ENCODE measurements at places on chromosomes 4 and X. TPM values are rescaled to one million over a fixed set of nuclear protein-coding genes. Genes with fewer than 3 reads are reported as not detected.

- H3K36me3 ChIP-seq, result no peaks in the 10 kb centered on the region
- no peak overlapping the region for H3K27ac ChIP-seq
- H3K4me3 ChIP-seq, result no peak overlapping the region
- H3K27me3 ChIP-seq, result peaks cover 48% of the 10 kb centered on the region
Observed at GRCh38 chr4:169266661-169267060, 4.1 kb downstream of the SH3RF1 start.

DNA sequence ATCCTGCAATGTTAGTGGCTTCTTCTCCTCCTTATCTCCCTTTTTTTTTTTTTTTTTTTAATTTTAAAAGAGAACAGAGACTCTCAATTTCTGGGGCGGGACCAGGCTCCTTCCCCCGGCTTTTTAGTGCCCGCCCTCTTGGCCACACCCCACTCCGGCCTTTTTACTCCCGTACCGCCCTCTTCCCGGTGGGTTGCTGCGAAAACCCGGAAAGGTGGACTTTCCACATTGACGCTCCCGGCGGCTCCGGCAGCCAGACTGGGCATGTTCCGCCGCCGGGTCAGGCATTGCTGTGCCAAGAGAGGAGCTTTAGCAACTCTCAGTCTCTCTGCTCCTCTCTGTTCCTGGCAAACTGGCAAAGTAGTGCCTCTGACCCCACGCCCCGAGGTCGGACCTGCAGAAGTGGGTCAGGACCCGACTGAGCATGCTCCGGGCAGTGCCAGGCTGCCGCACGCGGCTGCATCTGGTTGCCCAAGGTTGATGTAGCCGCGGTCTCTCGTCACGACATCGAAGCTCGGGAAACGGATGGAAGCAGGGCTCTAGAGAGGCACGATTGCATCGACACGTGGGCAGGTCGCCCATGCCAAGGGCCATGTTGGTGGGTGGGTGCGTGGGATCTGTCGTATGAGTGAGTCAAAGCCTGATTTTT lies 1.1 kb upstream of the MFAP3L start:
- H3K36me3 ChIP-seq, result peaks cover 4% of the 10 kb centered on the region
- peaks cover 16% of the 10 kb centered on the region for H3K4me1 ChIP-seq
- DNase-seq, result peak; percentile 88
- peaks cover 51% of the 10 kb centered on the region for H3K27me3 ChIP-seq
- peak overlapping the region; percentile 78 for H3K4me3 ChIP-seq

- H3K27ac ChIP-seq, result no peak overlapping the region
- H3K36me3 ChIP-seq, result no peaks in the 10 kb centered on the region
- peaks cover 44% of the 10 kb centered on the region for H3K27me3 ChIP-seq
Observed at GRCh38 chrX:370963-371745, 15.6 kb downstream of the PPP2R3B start.

DNA sequence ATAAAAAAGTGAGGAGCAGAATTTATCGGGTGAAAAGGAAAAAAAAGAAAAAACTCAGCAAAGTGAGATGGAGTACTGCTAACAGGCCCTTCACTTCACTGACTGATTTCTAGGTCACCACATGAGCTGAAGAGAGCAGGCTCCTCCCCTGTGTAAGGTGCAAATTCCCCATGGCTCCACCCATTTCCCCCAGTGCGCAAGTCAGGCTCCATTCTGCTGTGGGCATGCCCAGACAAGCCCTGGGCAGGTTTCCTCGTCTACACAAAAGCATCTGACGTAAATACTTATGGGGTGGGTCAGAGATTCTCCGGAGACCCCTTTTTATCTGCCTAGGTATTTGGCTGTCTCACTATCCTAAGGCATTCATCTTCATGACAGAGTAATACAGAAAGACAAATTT lies 157.9 kb downstream of the MAGEB5 start:
- no peaks in the 10 kb centered on the region for H3K4me1 ChIP-seq
- no peak overlapping the region for H3K27ac ChIP-seq
- no peak overlapping the region for H3K4me3 ChIP-seq
- no peak for DNase-seq

GRCh38 chr4:98113012-98113411 lies 30.3 kb downstream of the STPG2 start:
- no peaks in the 10 kb centered on the region for H3K4me1 ChIP-seq
- no peak overlapping the region for H3K27ac ChIP-seq
- peaks cover 4% of the 10 kb centered on the region for H3K27me3 ChIP-seq
- no peaks in the 10 kb centered on the region for H3K36me3 ChIP-seq
- no peak overlapping the region for H3K4me3 ChIP-seq

GRCh38 chr4:89823416-89823815 lies 13.5 kb downstream of the SNCA start:
- peaks cover 4% of the 10 kb centered on the region for H3K36me3 ChIP-seq
- peaks cover 3% of the 10 kb centered on the region for H3K4me1 ChIP-seq
- H3K27ac ChIP-seq, result no peak overlapping the region
- no peak overlapping the region for H3K4me3 ChIP-seq
- H3K27me3 ChIP-seq, result no peaks in the 10 kb centered on the region

- H3K27ac ChIP-seq, result no peak overlapping the region
- DNase-seq, result no peak
- no peak overlapping the region for H3K4me3 ChIP-seq
- no peaks in the 10 kb centered on the region for H3K4me1 ChIP-seq
- H3K36me3 ChIP-seq, result no peaks in the 10 kb centered on the region
Observed at GRCh38 chr4:73450398-73451004, 14.5 kb downstream of the AFP start.

- no peaks in the 10 kb centered on the region for H3K4me1 ChIP-seq
- no peak overlapping the region for H3K27ac ChIP-seq
- DNase-seq, result peak; percentile 45
- no peaks in the 10 kb centered on the region for H3K36me3 ChIP-seq
- no peak overlapping the region for H3K4me3 ChIP-seq
Observed at GRCh38 chr4:111283066-111283677, 660.3 kb upstream of the PITX2 start.

DNA sequence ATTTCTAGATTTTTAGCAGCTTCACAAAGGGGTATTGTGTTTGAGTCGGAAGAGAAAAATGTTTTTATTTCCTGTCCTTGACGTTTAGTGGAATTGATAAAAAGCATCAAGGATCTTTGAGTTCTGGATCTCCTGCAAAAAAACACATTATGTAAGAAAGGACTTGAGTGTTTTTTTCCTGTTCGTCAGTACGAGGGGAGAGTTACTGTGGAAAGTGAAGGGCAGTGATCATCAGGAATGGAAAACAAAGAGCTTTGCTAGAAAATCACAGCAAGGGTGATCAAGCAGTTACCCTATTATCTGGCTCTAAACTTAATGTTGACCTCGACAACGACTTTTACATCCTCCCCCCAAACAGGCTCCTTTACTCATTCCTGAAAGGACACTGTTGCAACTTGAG lies 7.3 kb downstream of the LIMCH1 start:
- H3K27ac ChIP-seq, result no peak overlapping the region
- H3K27me3 ChIP-seq, result no peaks in the 10 kb centered on the region
- no peaks in the 10 kb centered on the region for H3K36me3 ChIP-seq
- no peak overlapping the region for H3K4me3 ChIP-seq
- no peak for DNase-seq
- no peaks in the 10 kb centered on the region for H3K4me1 ChIP-seq

- no peak overlapping the region for H3K27ac ChIP-seq
- peaks cover 8% of the 10 kb centered on the region for H3K27me3 ChIP-seq
- no peaks in the 10 kb centered on the region for H3K36me3 ChIP-seq
- DNase-seq, result no peak
- no peaks in the 10 kb centered on the region for H3K4me1 ChIP-seq
Observed at GRCh38 chr4:42816189-42816879, 76.2 kb upstream of the GRXCR1 start.

DNA sequence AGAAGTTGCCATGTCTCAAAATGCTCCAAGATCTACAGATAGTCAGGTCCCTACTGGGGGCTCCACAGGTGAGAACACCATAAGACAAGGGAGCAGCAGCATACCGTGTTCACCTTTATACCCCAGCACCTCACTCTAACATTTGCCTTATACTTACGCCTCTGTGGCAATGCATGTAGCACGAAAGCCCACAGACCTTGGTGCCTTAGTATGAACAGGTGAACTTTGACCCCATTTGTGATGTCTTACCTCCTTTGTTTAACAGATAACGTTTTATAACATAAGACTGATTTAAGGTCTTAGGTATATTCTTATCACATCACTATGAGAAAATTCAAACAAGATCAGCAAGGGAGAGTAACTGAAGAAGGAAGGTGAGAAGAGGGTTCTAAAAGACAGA lies 128.8 kb downstream of the ARX start:
- no peak for DNase-seq
- no peak overlapping the region for H3K27ac ChIP-seq
- H3K4me1 ChIP-seq, result peaks cover 5% of the 10 kb centered on the region
- H3K36me3 ChIP-seq, result peaks cover 13% of the 10 kb centered on the region

DNA sequence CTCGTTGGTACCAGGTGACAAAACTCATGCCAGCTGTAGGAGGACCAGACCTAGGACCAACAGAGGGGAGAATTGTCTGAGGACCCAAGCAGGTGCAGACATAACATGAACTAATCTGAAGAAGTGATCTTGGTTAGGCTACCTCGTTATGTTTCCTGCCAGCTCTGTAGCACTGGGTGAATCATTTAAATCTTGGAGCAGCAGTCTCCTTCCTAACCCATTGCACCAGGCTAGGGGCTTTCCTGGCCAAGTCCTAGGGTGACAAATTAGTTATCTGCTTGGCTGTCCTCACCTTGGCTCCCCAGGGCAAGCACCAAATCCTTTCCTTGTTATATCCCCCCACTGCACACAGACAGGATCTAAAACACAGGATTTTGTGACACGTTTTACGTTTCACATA lies 87.8 kb downstream of the WWC2 start:
- no peak overlapping the region for H3K27ac ChIP-seq
- H3K4me3 ChIP-seq, result no peak overlapping the region

GRCh38 chrX:617891-618290 lies 12.7 kb upstream of the SHOX start:
- H3K27me3 ChIP-seq, result peaks cover 16% of the 10 kb centered on the region
- no peak overlapping the region for H3K4me3 ChIP-seq
- no peak for DNase-seq
- no peaks in the 10 kb centered on the region for H3K4me1 ChIP-seq

DNA sequence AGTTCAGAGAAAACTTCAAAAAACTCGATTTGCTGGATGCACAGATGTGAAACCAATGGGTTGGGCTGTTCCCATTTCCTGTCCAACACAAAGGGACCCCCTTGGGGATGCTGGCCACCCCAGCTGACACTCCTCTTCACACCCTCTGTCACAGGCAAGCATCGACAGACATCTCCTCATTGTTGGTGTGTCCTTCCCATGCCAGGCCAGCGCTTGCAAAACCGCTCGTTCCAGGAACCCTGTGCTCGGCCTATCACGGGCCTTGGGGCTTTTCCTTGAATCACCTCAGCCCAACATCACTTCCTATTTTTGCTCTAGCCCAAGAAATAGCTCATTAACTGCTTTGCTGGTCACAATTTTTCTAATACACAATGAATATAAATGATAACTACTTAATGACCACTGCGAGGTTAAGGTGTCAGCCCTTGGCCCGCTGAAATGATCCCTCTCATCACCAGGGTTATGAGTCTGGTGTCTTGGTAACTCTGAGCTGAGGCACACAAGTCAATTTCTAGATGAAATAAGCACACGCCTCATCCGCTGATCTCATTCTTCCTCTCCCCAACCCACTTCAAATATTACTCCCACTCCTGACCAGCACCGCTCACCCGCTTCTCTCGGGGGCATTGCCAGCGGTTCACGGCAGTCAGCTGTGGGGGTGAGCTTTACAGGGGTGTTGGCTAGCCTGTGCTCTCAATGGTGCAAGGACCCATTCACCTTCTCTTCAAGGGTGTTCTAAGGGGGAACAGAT lies 32.3 kb downstream of the BCOR start:
- peaks cover 69% of the 10 kb centered on the region for H3K36me3 ChIP-seq
- peaks cover 67% of the 10 kb centered on the region for H3K4me1 ChIP-seq
- DNase-seq, result peak; percentile 46
- H3K27ac ChIP-seq, result peak overlapping the region; percentile 91

DNA sequence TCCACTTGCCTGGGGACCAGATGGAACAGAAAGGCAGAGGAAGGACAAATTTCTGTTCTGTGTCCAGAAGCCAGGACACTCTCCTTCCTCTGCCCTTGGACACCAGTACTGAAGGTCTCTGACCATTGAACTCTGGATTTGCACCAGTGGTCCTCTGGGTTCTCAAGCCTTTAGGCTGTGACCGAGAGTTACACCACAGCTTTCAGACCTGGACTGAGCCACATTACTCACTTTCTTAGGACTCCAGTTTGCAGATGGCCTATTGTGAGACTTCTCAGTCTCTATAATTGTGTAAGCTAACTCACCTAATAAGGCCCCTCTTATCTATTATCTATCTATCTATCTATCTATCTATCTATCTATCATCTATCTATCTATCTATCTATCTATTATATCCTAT lies 295.3 kb upstream of the GALNTL6 start:
- H3K36me3 ChIP-seq, result no peaks in the 10 kb centered on the region
- no peak overlapping the region for H3K4me3 ChIP-seq
- no peaks in the 10 kb centered on the region for H3K27me3 ChIP-seq
- H3K27ac ChIP-seq, result no peak overlapping the region

DNA sequence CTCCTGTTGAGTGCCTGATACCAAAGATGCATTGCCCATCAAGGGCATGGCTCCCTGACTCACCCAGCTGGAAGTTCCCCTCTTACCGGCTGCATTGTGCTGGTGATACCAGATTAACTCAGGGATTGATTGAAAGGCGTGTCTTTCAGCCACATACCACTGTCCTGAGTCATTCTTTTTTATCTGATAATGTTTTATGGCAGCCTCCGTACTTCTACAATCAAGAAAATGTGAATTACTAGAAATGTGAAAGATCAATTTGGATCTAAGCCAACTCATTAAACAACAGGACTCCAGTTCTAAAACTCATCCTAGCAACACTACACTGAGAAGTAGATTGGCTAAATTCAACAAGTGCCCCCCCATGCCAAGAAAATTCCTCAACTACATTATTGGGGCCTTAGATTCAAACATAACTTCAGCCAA lies 40.0 kb downstream of the TXK start:
- H3K4me1 ChIP-seq, result peaks cover 8% of the 10 kb centered on the region
- no peaks in the 10 kb centered on the region for H3K27me3 ChIP-seq
- DNase-seq, result peak; percentile 26
- H3K36me3 ChIP-seq, result peaks cover 18% of the 10 kb centered on the region

DNA sequence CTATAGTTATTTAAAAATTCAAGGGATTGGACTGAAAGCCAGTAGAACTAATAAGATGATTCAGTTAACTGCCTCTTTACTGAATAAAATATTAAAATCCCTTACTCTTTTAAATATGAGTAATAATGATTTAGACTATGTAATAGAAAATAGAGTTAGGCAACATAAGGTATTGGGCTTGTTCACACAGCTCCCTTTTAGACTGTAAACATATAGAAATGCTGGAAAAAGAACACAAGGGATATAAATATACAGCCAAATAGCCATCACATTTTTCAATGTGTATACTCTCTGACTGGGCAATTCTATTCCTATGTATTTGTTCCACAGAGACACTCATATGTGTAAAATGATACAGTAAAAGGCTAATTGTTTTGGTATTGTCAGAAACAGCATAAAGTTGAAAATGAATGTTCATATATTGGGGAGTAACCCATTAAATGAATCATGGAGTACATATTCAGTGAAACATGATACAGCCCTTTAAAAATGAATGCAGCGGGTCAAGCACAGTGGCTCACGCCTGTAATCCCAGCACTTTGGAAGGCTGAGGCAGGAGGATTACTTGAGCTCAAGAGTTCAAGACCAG lies 129.8 kb downstream of the TBC1D19 start:
- H3K27me3 ChIP-seq, result no peaks in the 10 kb centered on the region
- no peaks in the 10 kb centered on the region for H3K36me3 ChIP-seq
- no peak overlapping the region for H3K27ac ChIP-seq
- H3K4me3 ChIP-seq, result no peak overlapping the region
- no peaks in the 10 kb centered on the region for H3K4me1 ChIP-seq

Gene LRIT3
- 0.10 TPM for total RNA-seq

Gene NDST3
- not detected for total RNA-seq

Gene NRK
- total RNA-seq, result not detected

Gene GAB3
- total RNA-seq, result 10.5 TPM

Gene GPR119
- not detected for total RNA-seq

Gene HHIP
- total RNA-seq, result not detected

Gene GC
- total RNA-seq, result not detected

Gene MAGEB18
- not detected for total RNA-seq
